ENCODE measurements at places on chromosomes 12 and 14. TPM values are rescaled to one million over a fixed set of nuclear protein-coding genes. Genes with fewer than 3 reads are reported as not detected.
A peak's percentile ranks its signal among the peaks of the same experiment; 100 is the strongest.

The MRPS35 gene
- 66.6 TPM for polyA plus RNA-seq

GRCh38 chr12:62523619-62524018, 57.0 kb downstream of the MON2 start:
- no peak for DNase-seq

DNA sequence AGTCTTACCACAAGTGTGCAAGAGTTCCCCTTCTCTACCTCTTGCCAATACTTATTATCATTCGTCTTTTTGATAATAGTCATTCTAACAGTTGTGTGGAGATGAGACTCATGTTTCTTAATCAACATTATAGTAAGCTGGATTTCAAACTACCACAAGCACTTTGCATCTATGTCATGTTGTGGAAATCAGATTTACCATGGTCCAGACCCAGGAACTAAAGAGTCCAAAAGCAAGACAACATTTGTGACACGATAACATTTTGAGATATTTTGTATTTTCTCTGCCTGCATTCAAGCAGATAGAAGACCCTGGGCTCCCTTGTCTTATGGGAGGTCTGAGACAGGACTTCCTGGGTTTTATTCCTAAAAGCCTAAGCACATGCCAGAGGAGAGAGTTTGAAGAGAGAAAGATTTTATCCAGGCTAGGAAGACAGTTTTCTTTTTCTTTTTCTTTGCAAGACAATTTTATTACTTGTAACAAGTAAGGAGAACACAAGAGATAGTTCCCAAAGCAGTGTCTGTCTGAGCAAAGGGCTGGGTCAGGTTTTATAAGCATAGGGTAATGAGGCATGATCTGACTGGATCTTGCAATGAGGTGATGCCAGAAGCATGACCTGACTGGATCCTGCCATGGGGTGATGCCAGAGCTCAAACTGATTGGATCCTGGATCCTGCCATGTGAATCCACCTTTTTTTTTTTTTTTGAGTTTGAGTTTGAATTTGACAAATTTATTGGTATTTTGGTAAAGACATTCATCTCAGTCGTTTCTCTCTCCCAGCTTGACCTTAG, 180.5 kb upstream of the HMGA2 start:
- no peak for DNase-seq

The WNT1 gene
- not detected for polyA plus RNA-seq

The ADSS1 gene
- 2.8 TPM for polyA plus RNA-seq

GRCh38 chr12:85741046-85741445, 95.2 kb downstream of the RASSF9 start:
- no peak for DNase-seq

- no peak for DNase-seq
These were observed 454.5 kb downstream of the ADAMTS20 start for GRCh38 chr12:43097471-43097870.

- no peak for DNase-seq
These were observed 52.7 kb downstream of the FBRSL1 start for GRCh38 chr12:132542661-132543060.

GRCh38 chr14:88452231-88452630, 66.8 kb downstream of the SPATA7 start:
- DNase-seq: no peak

The PLEKHH1 gene
- 0.15 TPM for polyA plus RNA-seq

The BATF gene
- not detected for polyA plus RNA-seq

The TUNAR gene
- polyA plus RNA-seq: not detected

DNA sequence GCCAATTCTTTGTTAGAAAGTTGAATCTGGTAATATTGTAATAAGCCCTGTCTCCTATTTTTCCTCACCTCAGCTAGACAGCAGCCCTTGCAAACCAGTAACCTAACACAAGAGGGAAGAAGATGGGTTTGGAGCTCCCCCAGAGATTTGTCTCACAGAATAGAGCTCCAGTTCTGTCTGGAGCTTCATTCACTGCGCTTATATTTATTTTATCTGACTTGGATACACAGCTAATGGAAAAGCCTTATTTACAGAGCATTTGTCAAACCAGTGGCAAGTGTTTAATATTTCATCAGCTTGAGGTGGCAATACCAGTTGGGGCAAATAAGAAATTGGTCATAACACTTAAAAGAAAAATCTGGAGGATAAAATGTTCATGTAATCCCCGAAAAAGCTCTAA, 1094.0 kb downstream of the FSCB start:
- no peak for DNase-seq

GRCh38 chr12:62372825-62373224, 93.8 kb upstream of the MON2 start:
- DNase-seq: no peak

- DNase-seq: no peak
These were observed 208.2 kb upstream of the TMTC1 start for GRCh38 chr12:29991924-29992323.

GRCh38 chr14:63438065-63438757, 105.0 kb downstream of the PPP2R5E start:
- DNase-seq: peak; percentile 73

All from AG04450 (cell line).